ENCODE measurements at places on chromosomes 2 and 18. TPM values are rescaled to one million over a fixed set of nuclear protein-coding genes. Genes with fewer than 3 reads are reported as not detected.

DNA sequence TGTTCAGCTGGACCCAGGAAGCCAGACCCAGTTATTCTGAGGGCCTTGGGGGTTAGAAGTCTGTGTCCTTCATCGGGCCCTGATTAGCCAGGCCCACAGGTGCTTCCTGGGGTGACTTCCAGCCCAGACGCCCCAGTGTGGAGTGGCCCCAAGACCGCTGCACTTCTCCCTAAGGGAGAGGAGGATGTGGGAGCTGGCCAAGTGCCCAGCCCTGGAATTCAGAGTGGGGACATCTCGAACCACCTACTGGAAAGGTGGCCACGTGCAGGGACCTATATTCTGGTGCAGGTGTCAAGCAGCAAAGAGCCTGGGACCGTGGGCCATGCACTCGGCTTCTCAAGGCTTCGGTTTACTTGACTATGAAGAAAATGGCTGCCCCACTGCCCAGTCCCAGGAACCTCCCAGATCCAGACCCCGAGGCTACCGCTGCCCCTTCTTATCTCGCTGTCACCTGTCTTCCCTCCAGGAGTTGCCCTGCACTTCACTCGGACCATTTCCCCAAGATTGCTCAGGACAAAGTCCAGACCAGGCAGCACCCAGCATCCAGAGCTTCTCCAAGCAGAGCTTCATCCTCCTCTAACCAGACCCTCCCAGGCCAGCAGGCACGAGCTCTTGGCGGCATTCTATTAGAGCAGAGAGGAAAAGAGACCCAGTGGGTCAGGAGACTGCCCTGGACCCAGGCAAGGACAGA is 142.8 kb upstream of the ID2 start:
- DNase-seq = no peak

GRCh38 chr2:178700922-178701342 is 106.3 kb downstream of the TTN start:
- peak; percentile 46 for DNase-seq

DNA sequence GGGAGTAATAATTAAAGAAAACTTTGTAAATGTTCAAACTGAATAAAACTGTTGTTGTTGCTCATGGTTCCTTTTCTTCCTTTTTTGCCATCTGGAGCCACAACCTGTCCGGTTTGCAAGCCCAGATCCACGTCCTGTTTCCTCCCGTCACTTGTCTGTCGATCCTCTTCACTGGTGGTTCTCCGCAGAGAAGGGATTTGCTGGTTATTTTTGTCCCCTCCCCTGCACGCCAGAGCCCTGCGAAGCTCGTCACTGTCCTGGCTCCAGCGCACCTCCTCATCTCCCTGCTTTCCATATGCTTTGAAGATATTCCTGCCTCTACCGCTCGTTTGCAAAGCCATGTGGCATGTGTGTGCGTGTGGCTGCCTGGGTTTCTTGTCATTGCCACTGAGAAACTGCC is 461.4 kb downstream of the RNF144A start:
- DNase-seq = no peak

TWIST2 gene
- total RNA-seq = not detected

DNA sequence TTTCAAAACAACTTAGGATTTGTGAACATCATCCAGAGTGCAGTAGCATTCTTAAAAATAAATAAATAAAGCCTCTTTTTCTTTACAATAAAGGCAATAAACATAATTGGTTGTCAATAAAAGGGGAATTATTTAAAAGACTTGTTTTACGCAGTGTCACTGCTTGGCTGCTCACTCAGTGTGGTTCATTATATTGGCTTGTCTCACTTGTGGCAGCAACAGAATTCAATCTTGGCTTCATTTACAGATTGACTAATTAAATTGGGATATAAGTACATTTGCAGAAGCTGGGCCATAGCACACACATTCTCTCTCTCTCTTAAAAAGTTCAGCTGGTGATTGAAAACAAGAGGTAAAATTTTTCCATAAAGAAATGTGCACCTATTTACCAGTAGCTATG is 1027.6 kb downstream of the LRP1B start:
- no peak for DNase-seq

NFATC1 gene
- 120 TPM for total RNA-seq

DNA sequence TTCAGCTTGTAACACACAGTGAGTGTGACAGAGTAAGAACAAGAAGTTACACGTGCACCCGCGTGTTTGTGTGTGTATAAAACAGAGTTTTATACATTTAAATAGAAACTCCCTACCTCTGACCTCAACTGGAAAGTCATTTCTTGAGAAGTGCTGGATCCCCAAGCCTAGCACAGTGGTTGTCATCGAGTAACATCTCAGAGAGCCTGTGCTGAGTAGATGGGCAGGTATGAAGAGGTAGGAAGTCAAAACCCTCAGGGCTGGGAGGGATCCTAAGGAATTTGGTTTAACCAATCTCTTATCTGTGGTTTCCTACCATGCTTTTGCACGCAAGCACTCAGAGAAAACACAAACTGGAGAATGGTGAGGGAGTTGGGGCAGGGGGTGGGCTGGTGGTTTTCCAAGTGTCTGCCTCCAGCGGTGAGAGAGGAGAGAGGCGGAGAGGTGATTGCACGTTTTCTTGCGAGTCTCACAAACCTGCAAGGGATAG is 9.2 kb downstream of the ACOXL start:
- no peak for DNase-seq

GRCh38 chr2:163733301-163733938 is 2.4 kb downstream of the FIGN start:
- DNase-seq = no peak

Measured in B cell (primary cell).